ENCODE measurements at places on chromosomes 11 and 22.

- DNase-seq = no peak
These were observed 183.2 kb upstream of the PITPNB start for GRCh38 chr22:28102151-28102812.

DNA sequence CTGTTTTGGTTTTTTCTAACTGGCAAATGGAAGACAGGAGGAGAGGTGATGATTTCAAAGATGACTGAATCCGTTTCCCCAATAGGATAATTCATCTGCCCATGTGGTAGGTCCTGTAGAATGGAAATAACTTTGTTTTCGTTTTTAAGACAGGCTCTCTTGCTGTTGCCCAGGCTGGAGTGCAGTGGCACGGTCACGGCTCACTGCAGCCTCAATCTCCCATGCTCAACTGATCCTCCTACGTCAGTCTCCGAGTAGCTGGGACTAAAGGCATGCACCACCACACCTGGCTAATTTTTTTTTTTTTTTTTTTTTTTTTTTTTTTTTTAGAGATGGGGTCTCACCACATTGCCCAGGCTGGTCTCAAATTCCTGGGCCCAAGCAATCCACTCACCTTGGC lies 77.4 kb upstream of the BIRC3 start:
- no peak for DNase-seq

DNA sequence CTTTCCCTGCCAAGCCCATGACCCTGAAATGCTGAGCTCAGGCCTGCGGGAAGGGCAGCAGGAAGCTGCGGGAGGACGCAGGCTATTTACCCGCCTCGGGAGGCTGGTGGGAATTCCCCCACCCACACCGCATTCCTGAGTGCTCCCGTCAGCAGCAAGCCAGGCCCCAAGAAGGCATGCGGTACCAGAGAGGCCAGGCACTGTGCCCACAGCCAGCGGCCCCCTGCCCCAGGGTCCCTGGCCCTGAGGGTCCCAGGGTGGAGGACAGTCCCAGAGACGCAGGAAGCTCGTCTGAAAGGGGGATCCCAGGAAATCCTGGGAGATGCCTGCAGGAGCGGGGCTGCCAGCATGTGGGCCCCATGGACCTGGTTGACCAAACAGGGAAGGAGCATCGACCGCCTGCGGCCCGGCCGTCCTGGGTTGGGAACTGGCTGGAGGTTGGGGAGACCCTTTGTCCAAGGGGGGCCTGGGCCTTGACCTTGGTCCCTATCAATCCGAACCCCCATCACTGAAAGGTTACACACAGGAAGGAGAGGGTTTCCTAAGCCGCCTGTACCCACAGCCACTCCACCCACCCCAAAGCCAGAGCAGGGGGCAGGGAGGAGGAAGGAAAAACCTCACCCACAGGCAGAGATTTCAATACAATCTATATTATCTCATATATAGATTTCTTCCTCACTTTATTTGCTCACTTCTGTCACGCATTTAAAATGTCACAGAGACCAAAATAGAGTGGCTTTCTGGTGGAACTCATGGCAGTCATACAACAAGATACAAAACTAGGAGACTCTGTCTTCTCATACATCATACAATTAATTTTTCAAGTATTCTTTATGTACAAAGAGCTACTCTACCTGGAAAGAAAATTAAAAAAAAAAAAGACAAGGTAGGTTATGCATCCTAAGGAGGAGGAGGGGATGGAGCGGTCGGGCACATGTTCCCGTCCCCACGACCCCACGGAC lies 17.1 kb downstream of the MAFF start:
- peak; percentile 96 for DNase-seq

- peak; percentile 58 for DNase-seq
These were observed 134.1 kb downstream of the NAV2 start for GRCh38 chr11:19846654-19847305.

GRCh38 chr11:30735946-30736345 lies 149.8 kb upstream of the MPPED2 start:
- DNase-seq = no peak

DNA sequence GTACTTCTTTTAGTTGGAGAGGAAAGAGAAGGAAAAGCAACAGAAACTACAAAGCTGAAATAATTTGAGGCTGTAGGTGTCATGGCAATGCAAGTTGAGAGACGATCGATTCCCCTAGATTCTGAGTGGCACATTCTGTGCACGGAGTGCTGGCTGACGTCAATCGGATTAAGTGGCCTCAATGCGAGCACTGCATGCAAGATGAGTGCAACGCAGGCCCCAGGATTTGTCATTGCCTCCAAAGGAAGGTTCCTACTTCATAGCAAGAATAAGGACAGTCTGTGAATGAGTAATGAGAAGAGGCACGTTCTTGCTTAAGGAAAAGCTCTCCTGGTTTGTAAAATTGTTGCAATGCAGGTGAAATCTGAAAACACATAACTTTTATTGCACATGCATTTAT lies 892.4 kb downstream of the KCNA4 start:
- no peak for DNase-seq

DNA sequence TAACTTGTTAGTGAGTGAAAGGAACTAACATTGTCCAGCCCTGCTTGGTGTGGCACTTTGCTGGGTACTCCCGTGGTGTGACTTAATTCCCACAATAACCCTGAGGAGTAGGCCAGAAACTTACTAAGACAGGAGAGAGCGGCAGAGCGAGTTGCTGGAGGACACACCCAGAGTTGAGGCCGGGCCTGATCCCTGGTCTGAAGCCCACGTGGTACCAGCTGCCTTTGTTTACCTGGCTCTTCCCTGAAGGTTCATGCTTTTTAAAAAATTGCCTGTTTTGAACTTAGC lies 594 bp downstream of the MPST start:
- DNase-seq = peak; percentile 63

- no peak for DNase-seq
These were observed 13.4 kb upstream of the KCNJ11 start for GRCh38 chr11:17401841-17402240.

GRCh38 chr11:104764710-104765045 lies 133.6 kb downstream of the CASP12 start:
- DNase-seq = peak; percentile 9

DNA sequence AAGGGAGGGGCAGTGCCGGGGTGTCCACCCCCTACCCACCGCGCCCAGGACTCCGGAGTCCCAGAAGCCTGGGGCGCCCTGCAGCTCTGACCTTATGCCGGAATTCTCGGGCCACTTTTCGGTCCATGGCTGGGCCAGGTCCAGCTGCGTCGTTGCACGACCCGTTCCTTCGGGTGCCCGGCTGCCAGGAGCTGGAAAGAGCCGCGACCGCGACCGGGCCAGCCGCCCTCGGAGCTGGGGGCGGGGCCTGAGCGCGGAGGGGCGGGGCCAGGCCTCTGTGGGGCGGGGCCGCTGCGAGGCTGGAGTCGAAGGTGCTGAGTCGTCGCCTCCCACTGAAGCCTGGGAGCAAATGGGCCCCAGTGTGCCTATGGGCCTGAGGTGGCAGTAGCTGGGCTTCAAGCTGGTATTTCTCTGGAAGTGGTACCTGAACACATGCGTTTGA lies at the start of gene USH1C:
Gene USH1C (minus strand): TSS at position 236 of the 442 bp plus-strand sequence. CDS start 109 bp downstream, at position 127.
- no peak for DNase-seq

GRCh38 chr22:43988116-43988820 lies 33.0 kb downstream of the SAMM50 start:
- DNase-seq = no peak

- peak; percentile 82 for DNase-seq
These were observed 68.8 kb downstream of the SNX19 start for GRCh38 chr11:130847517-130847916.

DNA sequence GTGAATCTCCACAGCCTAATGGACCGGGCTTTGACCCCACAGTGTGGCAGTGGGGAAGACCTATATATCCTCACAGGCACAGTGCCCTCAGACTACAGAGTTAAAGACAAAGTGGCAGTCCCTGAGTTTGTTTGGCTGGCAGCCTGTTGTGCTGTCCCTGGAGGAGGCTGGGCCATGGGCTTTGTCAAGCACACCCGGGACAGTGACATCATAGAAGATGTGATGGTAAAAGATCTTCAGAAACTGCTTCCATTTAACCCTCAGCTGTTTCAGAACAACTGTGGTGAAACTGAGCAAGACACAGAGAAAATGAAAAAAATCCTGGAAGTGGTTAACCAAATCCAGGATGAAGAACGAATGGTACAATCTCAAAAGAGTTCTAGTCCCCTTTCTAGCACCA lies 39.0 kb downstream of the ENDOD1 start:
- no peak for DNase-seq

GRCh38 chr11:91495837-91496236 lies 728.8 kb upstream of the FAT3 start:
- DNase-seq = no peak

DNA sequence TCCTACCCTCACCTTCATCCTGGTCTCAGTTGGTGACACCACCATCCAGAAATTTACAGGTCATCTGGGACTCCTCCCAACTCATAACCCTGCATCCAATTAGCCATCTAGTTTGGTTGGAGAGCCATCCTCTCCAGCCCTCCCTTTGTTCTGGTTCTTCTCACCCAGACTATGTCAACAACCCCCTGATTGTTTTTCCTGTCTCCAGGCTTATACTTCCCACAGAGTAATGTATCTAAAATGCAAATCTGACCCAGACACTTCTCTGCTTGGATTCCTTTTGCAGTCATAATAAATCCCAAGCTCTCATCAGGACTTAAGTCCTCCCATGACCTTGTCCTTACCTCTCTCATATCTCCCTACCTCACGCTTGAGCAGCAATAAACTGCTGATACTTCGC lies 3.0 kb downstream of the TTC12 start:
- DNase-seq = no peak

DNA sequence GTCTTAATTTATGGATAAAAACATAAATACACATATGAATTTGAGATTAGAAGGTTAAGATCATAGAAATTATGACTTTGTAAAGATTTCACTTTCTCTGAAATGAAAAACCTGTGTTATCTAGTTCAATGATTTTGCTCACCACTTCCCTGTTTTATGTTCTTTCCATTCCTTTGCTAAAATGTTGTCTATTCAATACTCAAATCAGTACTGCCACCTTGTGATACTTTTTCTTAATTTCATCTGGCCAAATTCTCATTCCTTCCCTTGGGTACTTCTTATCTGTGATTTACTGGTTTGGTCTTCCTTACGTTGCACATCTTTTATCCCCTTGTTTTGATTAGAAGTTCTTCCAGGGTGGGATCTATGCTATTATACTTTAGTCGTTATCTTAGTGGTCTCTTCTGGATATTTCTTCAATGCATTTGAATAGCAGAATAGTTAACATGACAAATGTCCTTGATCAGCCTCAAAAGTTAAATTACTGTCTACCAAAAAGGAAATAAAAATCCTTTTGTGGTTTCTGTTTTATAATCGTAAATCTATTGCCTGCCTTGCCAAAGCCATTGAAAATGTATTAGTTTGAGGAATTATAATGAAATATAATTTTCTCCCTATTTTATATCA lies 197.0 kb downstream of the PGR start:
- DNase-seq = peak; percentile 59

DNA sequence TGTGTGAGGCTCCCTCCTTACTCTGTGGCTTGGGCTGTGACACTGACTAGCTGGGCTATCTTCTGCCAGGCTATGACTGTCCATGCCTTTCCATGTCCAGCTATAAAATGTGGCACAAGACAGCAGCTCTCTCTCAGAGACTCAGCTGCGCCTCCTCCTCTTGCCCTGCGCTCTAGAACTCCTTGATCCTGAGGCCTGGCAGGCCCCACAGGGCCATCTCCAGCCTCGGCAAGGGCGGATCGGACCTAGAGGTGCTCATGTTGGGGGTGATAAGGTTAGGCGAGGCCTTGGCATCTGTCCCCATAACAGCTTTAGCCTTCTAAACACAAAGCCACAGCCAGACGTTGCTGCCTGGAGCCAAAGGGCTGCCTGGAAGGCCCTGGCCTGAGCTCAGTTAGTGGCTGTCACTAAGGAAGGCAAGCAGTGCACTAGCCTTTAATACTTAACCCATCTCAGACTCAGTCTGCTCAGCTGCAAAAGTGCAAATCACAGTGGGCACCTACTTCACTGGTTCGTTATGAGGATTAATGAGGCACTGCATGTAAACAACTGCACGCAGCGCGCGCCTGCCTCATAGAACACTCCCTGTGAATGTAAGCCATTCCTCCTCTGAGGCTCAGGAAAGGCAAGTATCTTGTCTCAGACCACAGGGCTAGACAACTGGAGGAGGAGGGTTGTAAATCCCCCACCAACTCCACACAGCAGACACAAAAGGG lies 1.2 kb downstream of the GUCD1 start:
- DNase-seq = peak; percentile 63

DNA sequence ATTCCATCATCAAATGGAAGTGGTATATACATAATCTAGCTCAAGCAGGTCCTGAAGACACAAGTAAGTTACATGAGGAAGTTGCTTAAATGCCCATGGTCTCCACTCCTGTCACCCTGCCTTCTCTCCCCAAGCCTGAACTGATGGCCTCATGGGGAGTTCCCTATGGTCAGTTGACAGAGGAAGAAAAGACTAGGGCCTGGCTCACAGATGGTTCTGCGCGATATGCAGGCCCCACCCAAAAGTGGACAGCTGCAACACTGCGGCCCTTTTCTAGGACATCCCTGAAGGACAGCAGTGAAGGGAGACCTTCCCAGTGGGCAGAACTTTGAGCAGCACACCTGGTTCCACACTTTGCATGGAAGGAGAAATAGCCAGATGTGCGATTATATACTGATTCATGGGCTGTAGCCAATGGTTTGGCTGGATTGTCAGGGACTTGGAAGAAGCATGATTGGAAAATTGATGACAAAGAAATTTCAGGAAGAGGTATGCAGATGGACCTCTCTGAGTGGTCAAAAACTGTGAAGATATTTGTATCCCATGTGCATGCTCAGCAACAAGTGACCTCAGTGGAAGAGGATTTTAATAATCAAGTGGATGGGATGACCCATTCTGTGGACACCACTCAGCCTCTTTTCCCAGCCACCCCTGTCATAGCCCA lies 17.3 kb upstream of the CD82 start:
- DNase-seq = no peak

- no peak for DNase-seq
These were observed 21.8 kb upstream of the SNX32 start for GRCh38 chr11:65811764-65812475.

- peak; percentile 78 for DNase-seq
These were observed 45.5 kb downstream of the ADM start for GRCh38 chr11:10350334-10350733.

- no peak for DNase-seq
These were observed 145.9 kb upstream of the PITPNB start for GRCh38 chr22:28064920-28065319.

- DNase-seq = no peak
These were observed 581 bp upstream of the AP5B1 start for GRCh38 chr11:65781152-65781961.

- no peak for DNase-seq
These were observed 830.3 kb downstream of the TBC1D22A start for GRCh38 chr22:47592791-47593190.

All from mesenchymal stem cell (in vitro differentiated cells and primary cell).